Left ventricle myocardium inferior (tissue), 1 donor: ENCODE measurements at places on chromosomes 5 and 9. TPM values are rescaled to one million over a fixed set of nuclear protein-coding genes. Genes with fewer than 3 reads are reported as not detected.

DNA sequence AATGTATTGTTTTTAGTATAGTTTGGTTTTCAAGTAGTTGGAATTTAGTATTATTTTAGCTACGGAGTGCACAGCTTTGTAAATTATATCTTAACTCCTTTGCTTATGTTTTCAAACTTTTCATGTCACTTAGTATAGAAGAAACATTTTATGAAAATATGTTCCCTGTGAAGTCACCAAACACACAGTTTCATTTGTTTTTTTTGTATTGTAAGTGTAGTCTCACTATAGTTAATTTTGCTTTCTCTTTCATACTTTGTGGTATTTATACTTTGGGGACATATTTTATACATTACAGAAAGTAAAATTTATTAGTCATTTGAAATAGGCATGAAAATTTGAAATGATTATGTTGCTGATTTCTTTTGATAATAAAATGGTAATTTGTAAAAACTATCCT lies 5.0 kb downstream of the CHSY3 start:
- H3K36me3 ChIP-seq, result no peaks in the 10 kb centered on the region
- no peak for DNase-seq
- peaks cover 43% of the 10 kb centered on the region for H3K27me3 ChIP-seq
- H3K4me3 ChIP-seq, result no peak overlapping the region

Gene SV2C
- 0.44 TPM for total RNA-seq

- H3K36me3 ChIP-seq, result no peaks in the 10 kb centered on the region
- H3K27me3 ChIP-seq, result no peaks in the 10 kb centered on the region
- no peak overlapping the region for H3K4me3 ChIP-seq
- DNase-seq, result no peak
Measured at GRCh38 chr5:126415789-126416188, 7.4 kb upstream of the GRAMD2B start.

DNA sequence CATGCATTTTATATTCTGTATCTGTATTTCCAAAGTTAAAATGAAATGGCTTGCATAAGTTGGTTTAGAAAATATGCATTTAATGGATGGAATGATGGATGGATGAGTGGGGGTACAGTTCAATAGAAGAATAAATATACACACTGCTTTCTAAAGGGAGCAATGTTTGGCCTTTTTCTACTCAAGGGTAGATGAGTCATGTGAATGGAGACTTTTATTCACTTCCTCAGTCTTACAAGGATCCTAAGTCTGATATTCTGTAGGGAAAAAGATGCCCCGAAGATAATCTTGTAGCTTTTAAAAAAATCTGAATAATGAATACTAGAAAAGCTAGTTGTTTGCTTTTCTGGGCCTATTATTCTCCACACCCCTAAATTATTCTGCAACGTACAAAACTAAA lies 2112.1 kb downstream of the MAT2B start:
- no peaks in the 10 kb centered on the region for H3K4me1 ChIP-seq
- no peak overlapping the region for H3K4me3 ChIP-seq
- DNase-seq, result no peak
- H3K27me3 ChIP-seq, result no peaks in the 10 kb centered on the region
- no peaks in the 10 kb centered on the region for H3K36me3 ChIP-seq

- peak overlapping the region; percentile 62 for H3K4me3 ChIP-seq
- H3K36me3 ChIP-seq, result no peaks in the 10 kb centered on the region
- H3K27me3 ChIP-seq, result no peaks in the 10 kb centered on the region
- peak; percentile 48 for DNase-seq
- peaks cover 16% of the 10 kb centered on the region for H3K4me1 ChIP-seq
Measured at GRCh38 chr5:141914199-141914743, 9.4 kb upstream of the DELE1 start.

GRCh38 chr5:155088811-155089210 lies 75.3 kb downstream of the KIF4B start:
- H3K4me1 ChIP-seq, result peaks cover 34% of the 10 kb centered on the region
- H3K27me3 ChIP-seq, result no peaks in the 10 kb centered on the region
- H3K4me3 ChIP-seq, result no peak overlapping the region
- no peak for DNase-seq
- no peak overlapping the region for H3K27ac ChIP-seq

DNA sequence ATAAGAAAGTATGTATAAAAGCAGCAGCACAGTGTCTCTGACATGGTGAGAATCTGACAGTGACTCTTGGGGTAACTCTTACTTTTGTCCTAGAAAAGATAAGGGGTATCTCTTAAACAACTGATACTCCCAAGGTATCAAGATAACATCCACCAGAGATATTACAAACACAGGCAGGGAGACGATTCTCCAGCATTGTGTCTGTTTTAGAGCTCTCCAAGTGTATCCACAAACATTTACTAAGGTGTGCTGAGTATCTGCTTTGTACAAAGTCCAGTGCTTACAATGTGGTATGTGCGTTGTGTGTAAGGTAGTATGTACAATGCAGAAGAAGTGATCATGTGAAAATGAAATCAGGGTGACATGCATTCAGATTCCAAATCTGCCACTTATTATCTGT lies 4.4 kb upstream of the TMEM245 start:
- no peaks in the 10 kb centered on the region for H3K36me3 ChIP-seq
- H3K4me1 ChIP-seq, result peaks cover 10% of the 10 kb centered on the region
- no peaks in the 10 kb centered on the region for H3K27me3 ChIP-seq
- H3K4me3 ChIP-seq, result no peak overlapping the region

Gene MAP1B
- 73.2 TPM for total RNA-seq

Gene SLC1A3
- total RNA-seq, result 144 TPM

Gene PLEKHG4B
- not detected for total RNA-seq

GRCh38 chr9:3137347-3137695 lies 293.4 kb upstream of the PUM3 start:
- H3K27me3 ChIP-seq, result no peaks in the 10 kb centered on the region
- no peaks in the 10 kb centered on the region for H3K36me3 ChIP-seq
- H3K27ac ChIP-seq, result no peak overlapping the region
- no peak overlapping the region for H3K4me3 ChIP-seq
- no peak for DNase-seq
- H3K4me1 ChIP-seq, result no peaks in the 10 kb centered on the region

GRCh38 chr5:149391524-149391923 lies 12.4 kb upstream of the IL17B start:
- H3K4me1 ChIP-seq, result peaks cover 44% of the 10 kb centered on the region
- H3K27ac ChIP-seq, result peak overlapping the region; percentile 7

DNA sequence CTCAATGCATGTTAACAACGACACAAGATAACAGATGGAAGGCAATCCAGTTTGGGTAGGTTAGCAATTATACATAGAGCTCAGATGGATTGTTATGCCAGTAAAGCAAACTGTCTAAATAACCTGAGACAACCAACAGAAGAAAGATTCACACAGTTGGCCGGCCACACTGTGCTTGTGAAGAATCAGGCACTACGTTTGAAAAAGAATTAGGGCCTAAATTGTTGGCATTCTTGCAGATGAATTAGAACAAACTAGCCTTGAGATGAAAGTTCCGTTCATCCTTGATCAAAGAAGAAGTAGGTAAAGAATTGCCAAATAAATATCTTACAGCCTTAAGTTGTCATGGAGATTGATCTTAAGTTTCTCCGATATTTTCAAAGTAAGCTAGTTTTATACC lies 210.6 kb downstream of the CDH18 start:
- H3K4me3 ChIP-seq, result no peak overlapping the region
- H3K36me3 ChIP-seq, result no peaks in the 10 kb centered on the region
- no peak overlapping the region for H3K27ac ChIP-seq
- H3K4me1 ChIP-seq, result no peaks in the 10 kb centered on the region
- H3K27me3 ChIP-seq, result no peaks in the 10 kb centered on the region
- no peak for DNase-seq

GRCh38 chr5:34563931-34564709 lies 92.0 kb upstream of the RAI14 start:
- H3K36me3 ChIP-seq, result no peaks in the 10 kb centered on the region
- H3K27ac ChIP-seq, result peak overlapping the region; percentile 63
- H3K4me3 ChIP-seq, result peak overlapping the region; percentile 27
- peak; percentile 20 for DNase-seq
- H3K27me3 ChIP-seq, result no peaks in the 10 kb centered on the region

GRCh38 chr5:1168796-1169195 lies 32.6 kb upstream of the SLC6A19 start:
- DNase-seq, result no peak
- H3K36me3 ChIP-seq, result no peaks in the 10 kb centered on the region
- H3K27ac ChIP-seq, result no peak overlapping the region
- no peak overlapping the region for H3K4me3 ChIP-seq

DNA sequence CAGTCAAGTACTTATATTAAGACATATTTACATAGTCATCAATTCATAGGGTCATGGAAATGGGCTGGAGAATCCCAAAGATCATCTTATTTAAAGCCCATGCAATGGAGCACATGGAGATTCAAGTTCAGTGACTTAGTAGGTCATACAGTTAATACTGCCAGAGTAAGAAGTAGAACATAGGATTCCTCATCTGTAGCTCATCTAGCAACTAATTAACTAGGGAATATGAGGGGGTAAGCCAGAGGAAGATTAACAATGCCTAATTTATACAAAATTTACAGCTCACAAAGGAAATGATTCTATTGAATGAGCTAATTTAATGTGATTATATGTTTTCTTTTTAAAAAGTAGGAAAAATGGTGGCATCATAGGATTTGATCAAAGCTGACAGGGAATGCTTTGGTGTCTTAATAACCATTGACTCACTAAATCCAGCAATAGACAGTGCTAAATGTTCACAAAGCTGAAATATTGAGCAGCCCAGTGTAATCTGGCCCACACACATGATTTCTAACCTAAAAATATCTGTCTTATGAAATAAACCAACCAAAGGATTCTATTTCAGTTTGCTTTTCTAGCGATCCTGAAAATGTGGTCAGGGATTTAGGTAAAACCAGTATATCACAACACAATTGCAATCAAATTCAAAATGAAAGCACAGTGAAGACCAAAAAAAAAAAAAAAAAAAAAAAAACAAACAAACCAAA lies 53.3 kb downstream of the PRDM6 start:
- no peak overlapping the region for H3K27ac ChIP-seq
- no peak for DNase-seq
- no peak overlapping the region for H3K4me3 ChIP-seq
- no peaks in the 10 kb centered on the region for H3K36me3 ChIP-seq
- H3K27me3 ChIP-seq, result no peaks in the 10 kb centered on the region

Gene PCDHB9
- 1.2 TPM for total RNA-seq

- H3K4me3 ChIP-seq, result peak overlapping the region; percentile 20
- H3K4me1 ChIP-seq, result peaks cover 12% of the 10 kb centered on the region
- H3K27me3 ChIP-seq, result no peaks in the 10 kb centered on the region
Measured at GRCh38 chr9:13665418-13666066, 386.1 kb upstream of the MPDZ start.

Gene ARPC5L
- 39.2 TPM for total RNA-seq

GRCh38 chr5:60453186-60453976 lies 246.6 kb downstream of the DEPDC1B start:
- DNase-seq, result no peak
- H3K27ac ChIP-seq, result no peak overlapping the region
- H3K4me3 ChIP-seq, result no peak overlapping the region
- H3K36me3 ChIP-seq, result no peaks in the 10 kb centered on the region
- no peaks in the 10 kb centered on the region for H3K27me3 ChIP-seq
- H3K4me1 ChIP-seq, result no peaks in the 10 kb centered on the region

GRCh38 chr5:142311725-142312124 lies 13.1 kb downstream of the SPRY4 start:
- peaks cover 27% of the 10 kb centered on the region for H3K36me3 ChIP-seq
- H3K27me3 ChIP-seq, result no peaks in the 10 kb centered on the region
- peak overlapping the region; percentile 27 for H3K27ac ChIP-seq
- no peak for DNase-seq

Gene CCDC192
- not detected for total RNA-seq

Gene HSD17B3
- total RNA-seq, result 1.4 TPM

DNA sequence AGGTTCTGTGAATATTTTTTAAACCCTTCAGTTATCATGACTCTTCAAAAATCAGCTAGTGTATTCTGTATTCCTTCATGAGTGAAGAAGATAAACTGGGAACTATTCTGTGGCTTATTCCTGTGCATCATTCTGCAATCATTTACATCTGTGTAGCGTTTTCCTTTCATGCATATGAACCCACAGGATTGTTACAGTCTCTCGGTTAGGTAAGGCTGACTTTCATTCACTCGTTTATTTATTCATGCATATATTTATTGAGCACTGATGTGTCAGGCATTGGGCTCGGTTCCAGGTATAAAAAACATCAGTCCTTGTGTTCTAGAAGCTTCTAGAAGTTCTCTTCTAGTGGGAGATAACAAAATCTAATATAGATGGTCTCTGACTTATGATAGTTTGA lies 318.4 kb downstream of the MAN2A1 start:
- DNase-seq, result no peak
- H3K27me3 ChIP-seq, result no peaks in the 10 kb centered on the region
- H3K4me3 ChIP-seq, result no peak overlapping the region
- H3K27ac ChIP-seq, result no peak overlapping the region

DNA sequence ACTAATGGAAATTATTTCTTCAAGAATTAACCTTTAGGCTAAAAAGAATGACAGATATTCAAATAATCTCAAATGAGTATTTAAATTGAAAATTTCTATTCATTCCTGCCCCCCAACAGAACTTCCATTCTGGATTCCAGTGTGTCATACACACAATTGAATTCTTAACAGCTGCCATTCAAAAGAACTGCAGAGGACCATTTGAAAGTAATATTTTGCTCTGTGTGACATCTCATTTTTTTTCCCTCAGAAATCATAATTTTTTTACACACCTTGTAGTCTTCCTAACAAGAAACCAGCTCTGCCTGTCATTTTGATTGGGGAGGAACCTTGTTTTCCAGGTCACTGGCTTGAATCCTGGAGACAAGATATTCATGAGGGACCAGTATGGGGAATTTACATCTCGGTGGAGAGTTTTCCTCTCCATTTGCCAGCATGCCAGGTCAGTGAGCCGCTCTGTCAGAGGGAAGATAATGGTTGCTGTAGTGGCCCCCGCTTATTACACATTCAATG lies 358.7 kb upstream of the ITGA1 start:
- no peaks in the 10 kb centered on the region for H3K27me3 ChIP-seq
- H3K36me3 ChIP-seq, result no peaks in the 10 kb centered on the region
- no peak overlapping the region for H3K27ac ChIP-seq
- no peak overlapping the region for H3K4me3 ChIP-seq
- no peaks in the 10 kb centered on the region for H3K4me1 ChIP-seq
- DNase-seq, result no peak

- H3K4me3 ChIP-seq, result no peak overlapping the region
- no peak for DNase-seq
- peaks cover 4% of the 10 kb centered on the region for H3K27me3 ChIP-seq
- H3K4me1 ChIP-seq, result no peaks in the 10 kb centered on the region
Measured at GRCh38 chr5:127210042-127210441, 80.6 kb upstream of the MEGF10 start.

Gene LCN1
- total RNA-seq, result not detected

GRCh38 chr9:113368982-113369854 lies 7.6 kb downstream of the HDHD3 start:
- H3K27me3 ChIP-seq, result no peaks in the 10 kb centered on the region
- H3K27ac ChIP-seq, result no peak overlapping the region
- H3K36me3 ChIP-seq, result peaks cover 12% of the 10 kb centered on the region
- peaks cover 19% of the 10 kb centered on the region for H3K4me1 ChIP-seq
- DNase-seq, result no peak

GRCh38 chr5:132019857-132020555 lies 8.5 kb upstream of the ACSL6 start:
- no peaks in the 10 kb centered on the region for H3K36me3 ChIP-seq
- H3K27me3 ChIP-seq, result peaks cover 50% of the 10 kb centered on the region
- no peaks in the 10 kb centered on the region for H3K4me1 ChIP-seq
- no peak overlapping the region for H3K27ac ChIP-seq
- no peak for DNase-seq

Gene PDE8B
- total RNA-seq, result 5.9 TPM
